ENCODE measurements at places on chromosomes 5 and 9. TPM values are rescaled to one million over a fixed set of nuclear protein-coding genes. Genes with fewer than 3 reads are reported as not detected.
A peak's percentile ranks its signal among the peaks of the same experiment; 100 is the strongest.

GRCh38 chr9:127903557-127904475, 4.4 kb upstream of the ST6GALNAC6 start:
- DNase-seq = peak; percentile 73

- no peak for DNase-seq
Observed at GRCh38 chr5:6236858-6237481, 141.4 kb downstream of the MED10 start.

NDFIP1 gene
- 115 TPM for total RNA-seq

GRCh38 chr5:178203670-178204181, 607 bp upstream of the HNRNPAB start:
- DNase-seq = peak; percentile 88

MEGF10 gene
- 3.2 TPM for total RNA-seq

ADAMTS19 gene
- total RNA-seq = not detected

DNA sequence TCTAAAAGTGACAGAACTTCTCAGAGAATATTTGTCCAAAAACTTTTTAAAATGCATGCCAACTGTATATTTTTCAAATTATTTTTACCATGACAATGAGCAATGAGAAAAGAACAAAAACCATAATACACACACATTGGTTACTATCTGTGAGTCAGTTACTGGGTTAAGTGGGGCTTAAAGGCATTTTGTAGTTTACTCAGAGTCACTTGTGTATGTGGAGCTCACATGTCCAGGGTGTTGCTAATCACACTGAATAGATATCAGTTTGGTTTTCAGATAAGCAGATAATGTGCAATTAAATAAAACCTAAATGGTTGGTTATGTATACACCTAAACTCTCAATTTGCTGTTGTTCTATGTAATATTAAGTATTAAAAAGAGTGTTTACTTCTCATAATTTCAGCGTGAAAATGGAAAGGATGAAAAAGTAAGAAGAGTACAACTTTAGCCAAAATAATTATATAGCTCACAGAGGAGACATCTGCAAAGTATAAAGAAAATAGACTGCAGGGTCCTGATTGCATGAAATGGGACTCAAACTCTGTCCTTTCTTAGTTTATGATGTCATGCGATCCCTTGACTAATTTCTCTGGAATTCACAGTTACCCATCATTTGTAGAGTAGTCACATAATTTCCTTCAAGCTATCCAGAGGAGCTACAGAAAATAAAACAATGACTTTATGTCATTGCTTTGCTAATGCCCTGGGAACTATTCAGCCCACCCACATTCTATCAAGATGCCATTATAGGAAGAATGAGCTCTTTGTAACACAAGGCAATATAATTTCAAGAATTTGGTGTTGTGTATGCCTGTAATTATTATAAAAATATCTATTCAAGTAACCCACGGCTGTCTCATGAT, 388.0 kb upstream of the ZNF608 start:
- peak; percentile 83 for DNase-seq

- DNase-seq = no peak
Observed at GRCh38 chr5:157519579-157520253, 55.9 kb downstream of the ADAM19 start.

DNA sequence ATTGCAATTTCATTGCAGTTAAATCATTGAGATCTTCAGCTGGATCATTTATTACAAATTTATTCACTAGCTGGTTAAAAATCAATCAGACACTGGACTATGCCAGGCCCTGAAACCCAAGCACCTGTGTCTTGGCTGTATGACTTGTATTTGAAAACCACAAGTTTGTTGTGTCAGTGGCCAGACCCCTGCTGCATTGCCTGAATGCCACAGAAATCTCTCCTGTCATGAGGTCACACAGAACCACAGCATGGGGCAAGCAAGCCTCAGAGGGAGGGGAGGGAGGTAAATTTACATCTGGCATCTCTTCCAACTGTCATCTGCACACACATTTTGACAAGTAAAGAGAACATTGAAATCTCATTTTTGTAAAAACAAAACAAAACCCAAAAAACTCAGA, 90.0 kb downstream of the ARRDC3 start:
- no peak for DNase-seq

ROPN1L gene
- 0.59 TPM for total RNA-seq

DNA sequence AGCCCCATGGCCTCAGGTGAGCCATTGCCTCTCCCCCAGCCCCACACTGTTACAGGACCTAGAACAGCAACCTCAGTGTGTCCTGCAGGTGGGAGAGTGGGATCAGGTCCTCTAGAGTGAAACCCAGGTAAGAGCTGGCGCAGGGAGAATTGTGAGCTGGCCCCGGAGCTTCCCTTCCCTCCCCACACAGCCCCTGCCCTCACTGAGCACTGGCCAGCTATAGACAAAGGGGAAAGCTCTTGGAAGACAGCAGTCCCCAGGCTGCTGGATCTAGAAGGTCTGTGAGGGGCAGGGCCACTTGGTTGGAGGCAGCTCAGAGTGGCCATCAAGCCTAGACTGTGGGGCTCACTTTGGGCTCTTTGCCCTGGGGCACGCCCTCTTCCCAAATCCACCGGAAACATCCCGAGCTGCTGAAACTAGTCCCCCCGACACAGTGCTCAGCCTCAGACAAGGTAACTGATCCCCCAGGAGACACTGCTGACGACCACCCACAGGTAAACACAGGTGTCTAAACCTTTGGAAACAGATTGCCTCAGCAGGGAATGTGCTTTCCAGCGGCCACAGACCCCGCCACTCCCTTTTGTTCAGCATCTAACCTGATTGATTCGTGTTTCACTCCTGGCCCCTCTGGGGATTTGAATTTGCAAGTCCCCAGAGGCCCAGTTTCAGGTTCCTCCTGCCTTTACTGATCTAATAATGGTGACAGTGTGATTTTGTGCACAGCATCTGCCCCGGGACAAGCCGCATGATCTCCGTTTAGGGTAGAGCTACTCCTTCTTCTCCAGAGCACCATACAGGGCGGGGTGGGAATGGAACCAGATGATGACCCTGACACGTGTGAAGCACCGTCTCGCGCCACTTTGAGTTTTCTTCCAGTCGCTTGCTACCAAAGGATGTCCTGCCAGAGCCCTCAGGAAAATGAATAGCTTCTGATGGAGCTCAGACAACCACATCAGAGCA, 42.2 kb upstream of the ADAMTS2 start:
- no peak for DNase-seq
